Astrocyte (in vitro differentiated cells and primary cell): ENCODE measurements at places on chromosomes 11 and 22.

DNA sequence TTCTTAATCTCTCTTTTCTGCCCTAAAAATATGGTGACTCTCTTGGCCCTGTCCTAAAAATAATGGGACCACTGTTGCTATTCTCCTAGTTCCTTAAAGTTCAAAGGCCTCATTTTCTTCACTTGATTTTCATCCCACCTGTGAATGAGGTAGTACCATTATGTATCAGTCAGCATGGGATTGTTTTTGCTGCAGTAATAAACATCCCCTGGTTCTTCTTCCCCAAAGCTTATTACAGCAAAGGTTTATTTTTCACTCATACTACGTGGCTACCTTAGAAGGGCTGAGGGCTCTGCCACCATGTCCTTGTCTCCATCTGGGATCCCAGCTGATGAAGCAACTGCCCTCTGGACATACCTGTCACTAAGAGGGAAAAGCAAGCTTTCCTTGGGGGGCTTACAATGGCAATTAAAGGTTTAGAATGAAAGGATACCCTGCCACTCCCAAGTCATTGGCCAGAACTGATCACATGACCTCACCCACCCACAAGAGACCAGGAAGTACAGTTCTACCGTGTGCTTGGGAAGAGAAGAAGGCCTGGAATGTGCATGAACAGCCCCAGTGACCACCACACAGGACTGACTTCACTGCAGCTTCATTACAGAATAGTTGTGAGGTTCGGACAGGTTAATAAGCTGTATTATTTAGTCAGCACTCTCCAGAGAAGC lies 7.8 kb downstream of the TTC38 start:
- no peak overlapping the region for H3K4me3 ChIP-seq
- H3K27me3 ChIP-seq, result no peaks in the 10 kb centered on the region
- H3K36me3 ChIP-seq, result peaks cover 25% of the 10 kb centered on the region
- no peaks in the 10 kb centered on the region for H3K4me1 ChIP-seq

- H3K27ac ChIP-seq, result no peak overlapping the region
- no peaks in the 10 kb centered on the region for H3K36me3 ChIP-seq
- H3K4me1 ChIP-seq, result no peaks in the 10 kb centered on the region
- no peak for DNase-seq
- H3K27me3 ChIP-seq, result peaks cover 10% of the 10 kb centered on the region
- H3K4me3 ChIP-seq, result no peak overlapping the region
Observed at GRCh38 chr11:61498767-61499341, 9.7 kb upstream of the LRRC10B start.

DNA sequence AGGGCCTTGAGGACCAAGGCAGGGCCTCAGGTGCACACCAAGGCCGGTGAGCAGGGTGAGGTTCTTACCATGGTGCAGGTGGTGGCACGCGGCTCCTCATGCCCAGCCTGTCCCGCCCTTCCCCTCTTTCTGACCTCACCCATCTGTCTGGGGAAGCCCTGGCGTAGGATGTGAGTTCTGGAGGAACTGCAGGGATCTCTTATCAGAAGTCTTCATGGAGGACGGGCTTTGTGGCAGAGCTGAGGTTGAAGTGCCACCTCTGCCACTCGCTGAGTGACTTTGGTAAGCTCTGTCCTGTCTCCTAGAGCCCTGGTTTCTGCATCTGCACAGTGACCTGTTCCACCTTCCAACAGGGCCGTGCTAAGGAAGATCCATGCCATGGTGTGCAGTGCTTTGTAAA lies 49.1 kb downstream of the LRRC32 start:
- H3K4me1 ChIP-seq, result peaks cover 27% of the 10 kb centered on the region
- no peaks in the 10 kb centered on the region for H3K27me3 ChIP-seq
- no peak overlapping the region for H3K27ac ChIP-seq
- DNase-seq, result no peak

GRCh38 chr11:83815736-83816135 lies 529.6 kb upstream of the CCDC90B start:
- peaks cover 8% of the 10 kb centered on the region for H3K4me1 ChIP-seq
- DNase-seq, result peak; percentile 3
- no peak overlapping the region for H3K27ac ChIP-seq
- no peaks in the 10 kb centered on the region for H3K36me3 ChIP-seq
- no peaks in the 10 kb centered on the region for H3K27me3 ChIP-seq
